ENCODE measurements at places on chromosomes 1 and 21.

DNA sequence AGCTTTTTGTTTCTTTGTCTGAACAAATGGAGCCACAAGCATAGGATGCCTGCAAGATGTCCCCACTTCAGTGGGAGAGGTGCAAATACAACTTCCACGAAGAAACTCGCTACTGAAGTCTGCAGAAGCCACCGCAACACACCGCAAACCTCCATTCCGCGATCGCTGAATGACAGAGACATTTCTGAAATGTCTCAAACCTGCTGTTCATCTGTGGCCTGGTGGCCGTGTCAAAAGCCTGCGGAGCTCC, 1.0 kb downstream of the TP53BP2 start:
- DNase-seq = peak; percentile 45

GRCh38 chr1:87328272-87329050, at the start of gene LMO4:
Gene LMO4, plus strand, starts transcription at chr1:87328880. Its CDS starts 3,136 bp downstream, at chr1:87332016.
- DNase-seq = peak; percentile 99

DNA sequence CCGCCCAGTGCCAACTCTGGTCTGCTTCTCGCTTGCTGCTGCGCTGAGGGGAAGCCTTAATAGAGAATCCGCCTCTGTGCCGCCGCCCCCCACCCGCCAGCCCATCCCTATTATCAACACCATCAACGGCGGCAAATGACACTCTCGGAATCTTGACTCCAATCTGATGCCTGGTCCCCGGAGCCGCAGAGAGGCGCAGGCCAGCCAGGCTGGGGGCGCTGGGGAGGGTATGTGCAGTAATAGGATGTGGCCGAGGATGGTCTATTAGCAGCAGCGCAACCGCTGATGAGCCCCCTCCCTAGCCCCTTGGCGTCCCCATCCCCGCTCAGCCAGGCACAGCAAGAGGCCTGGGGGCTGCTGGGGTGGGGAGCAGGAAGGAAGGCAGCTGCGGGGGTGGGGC, 15.1 kb upstream of the DMBX1 start:
- no peak for DNase-seq

DNA sequence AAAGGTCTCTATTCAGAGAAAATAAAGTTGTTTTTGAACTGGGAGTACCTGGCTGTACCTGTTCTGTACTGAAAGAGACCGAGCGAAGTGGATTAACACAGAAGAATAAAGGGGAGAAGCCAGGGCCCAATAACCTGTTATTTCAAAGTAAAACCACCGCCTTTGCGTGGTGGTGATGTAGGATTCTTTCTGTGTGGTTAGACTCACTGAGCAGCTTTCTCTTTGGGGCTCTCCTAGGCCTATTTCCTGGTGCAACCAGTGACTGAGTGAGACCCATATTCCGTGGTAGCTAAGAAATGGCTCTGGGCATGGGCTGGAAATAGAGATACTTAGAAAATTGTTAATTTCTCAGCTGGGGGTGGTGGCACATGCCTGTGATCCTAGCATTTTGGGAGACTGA, 99.9 kb downstream of the XCL2 start:
- DNase-seq = no peak

DNA sequence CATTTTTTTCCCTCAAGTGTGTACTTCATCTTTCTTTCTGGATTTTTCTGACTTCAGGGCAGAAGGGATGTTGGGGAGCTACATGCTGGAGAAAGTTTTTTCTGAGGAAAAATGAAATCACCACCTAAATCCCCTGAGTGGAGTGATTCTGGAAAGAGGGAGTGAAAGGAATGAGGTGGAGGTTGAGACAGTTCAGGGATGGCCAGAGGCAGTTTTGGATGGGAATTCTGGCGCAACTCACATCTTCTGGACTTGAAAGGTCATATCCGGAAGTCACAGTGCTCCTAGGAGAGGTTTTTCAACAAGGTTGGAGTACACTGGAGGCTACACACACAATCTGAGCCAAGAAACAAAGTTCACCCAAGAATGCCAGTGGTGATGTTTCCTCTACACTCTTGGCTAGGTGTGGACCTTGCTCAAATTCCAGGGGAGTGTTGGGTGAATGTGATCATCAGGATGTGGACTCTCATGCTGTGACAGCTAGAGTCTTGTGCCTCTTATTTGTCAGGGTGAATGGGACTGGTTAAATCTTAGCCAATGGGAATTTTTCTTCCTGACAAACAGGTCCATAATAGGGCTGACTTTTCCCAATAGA, 161.5 kb downstream of the HLX start:
- DNase-seq = peak; percentile 61
